ENCODE measurements at places on chromosomes 2 and 18.

GRCh38 chr2:197086500-197086899, 160.0 kb upstream of the PGAP1 start:
- DNase-seq, result no peak

DNA sequence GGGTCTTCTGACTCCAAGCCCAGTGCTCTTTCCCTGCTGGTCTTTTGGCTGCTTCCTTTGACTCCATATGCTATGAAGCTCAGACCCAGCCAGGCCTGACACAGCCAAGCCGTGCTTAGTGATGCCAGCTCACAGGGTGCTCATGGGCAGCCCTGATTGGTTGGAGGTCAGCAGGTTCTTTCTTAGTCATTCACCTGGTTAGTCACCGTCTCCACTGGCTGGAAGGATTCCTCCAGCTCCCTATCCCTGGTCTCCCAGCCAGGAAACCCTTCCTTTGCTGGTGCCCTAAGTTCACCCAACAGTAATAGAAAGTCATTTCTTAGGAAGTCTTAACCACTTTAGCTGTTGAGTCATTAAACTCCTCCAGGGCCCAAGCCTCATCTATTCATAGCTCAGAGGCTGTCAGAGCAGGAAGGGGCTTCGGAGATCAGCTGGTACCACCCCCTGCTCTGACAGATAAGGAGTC, 3.9 kb downstream of the KCNK3 start:
- no peak for DNase-seq

GRCh38 chr2:161919873-161920272, 154.1 kb downstream of the DPP4 start:
- no peak for DNase-seq

DNA sequence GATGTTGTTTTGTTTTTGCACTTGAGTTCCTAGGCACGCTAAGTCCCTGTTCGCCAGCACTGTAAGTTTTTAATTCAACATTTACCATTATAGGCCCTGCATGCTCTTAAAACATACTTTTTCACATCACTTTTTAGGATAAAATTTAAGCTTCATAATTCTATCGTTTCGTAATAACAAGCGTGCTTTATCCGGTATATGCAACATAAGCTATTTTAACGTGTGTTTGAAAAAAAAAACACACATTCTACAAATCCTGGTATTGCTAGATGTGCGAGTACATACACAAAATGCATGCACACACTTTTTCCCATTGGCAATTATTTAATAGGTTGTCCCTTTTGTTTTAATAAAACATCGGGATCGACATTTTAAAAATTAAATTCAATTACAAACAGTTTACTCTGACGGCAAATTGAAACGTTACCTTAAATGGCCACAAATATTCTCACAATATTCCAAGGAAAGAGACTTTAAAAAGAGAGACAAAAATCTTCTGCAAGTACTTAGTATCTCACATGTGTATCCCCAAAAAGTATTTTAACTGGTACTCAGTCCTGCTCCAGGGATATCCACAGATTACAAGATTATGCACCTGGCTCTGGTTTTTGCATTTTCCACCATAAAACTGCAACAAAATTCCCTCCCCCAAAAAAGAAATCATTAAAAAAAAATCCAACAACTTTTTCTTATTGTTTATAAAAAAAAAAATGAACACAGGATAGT, 1.0 kb upstream of the TCF4 start:
- no peak for DNase-seq

DNA sequence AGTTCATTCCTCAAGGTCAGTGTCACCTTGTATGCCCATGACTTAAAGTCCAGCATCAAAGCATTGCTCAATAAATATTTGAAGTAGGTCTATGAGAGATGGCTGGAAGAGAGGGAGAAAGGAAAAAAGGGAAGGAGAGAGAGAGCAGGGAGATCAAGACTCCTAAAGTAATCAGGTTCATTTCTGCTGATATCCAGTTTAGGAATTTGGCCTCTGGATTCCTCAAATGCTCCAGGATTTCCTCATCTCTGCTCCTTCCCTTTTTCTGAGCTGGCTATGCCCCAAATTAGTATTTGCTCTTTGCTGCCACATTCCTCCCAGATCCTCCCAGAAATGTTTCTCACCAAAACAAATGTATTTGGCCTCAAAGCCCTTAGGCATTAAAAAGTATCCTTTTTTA, 739.4 kb upstream of the CHAC2 start:
- no peak for DNase-seq

GRCh38 chr18:77067291-77068061, 65.1 kb downstream of the MBP start:
- DNase-seq, result peak; percentile 54

- DNase-seq, result no peak
Measured at GRCh38 chr2:59250307-59250677, 1009.2 kb upstream of the FANCL start.

GRCh38 chr2:66888791-66889631, 454.1 kb downstream of the MEIS1 start:
- DNase-seq, result no peak

GRCh38 chr2:160324917-160325316, 124.8 kb upstream of the ITGB6 start:
- no peak for DNase-seq

- DNase-seq, result no peak
Measured at GRCh38 chr2:86675104-86675503, 45.0 kb upstream of the RMND5A start.

GRCh38 chr2:84631047-84631446, 114.7 kb downstream of the DNAH6 start:
- no peak for DNase-seq

GRCh38 chr18:48017635-48018034, 87.2 kb upstream of the SMAD2 start:
- no peak for DNase-seq

DNA sequence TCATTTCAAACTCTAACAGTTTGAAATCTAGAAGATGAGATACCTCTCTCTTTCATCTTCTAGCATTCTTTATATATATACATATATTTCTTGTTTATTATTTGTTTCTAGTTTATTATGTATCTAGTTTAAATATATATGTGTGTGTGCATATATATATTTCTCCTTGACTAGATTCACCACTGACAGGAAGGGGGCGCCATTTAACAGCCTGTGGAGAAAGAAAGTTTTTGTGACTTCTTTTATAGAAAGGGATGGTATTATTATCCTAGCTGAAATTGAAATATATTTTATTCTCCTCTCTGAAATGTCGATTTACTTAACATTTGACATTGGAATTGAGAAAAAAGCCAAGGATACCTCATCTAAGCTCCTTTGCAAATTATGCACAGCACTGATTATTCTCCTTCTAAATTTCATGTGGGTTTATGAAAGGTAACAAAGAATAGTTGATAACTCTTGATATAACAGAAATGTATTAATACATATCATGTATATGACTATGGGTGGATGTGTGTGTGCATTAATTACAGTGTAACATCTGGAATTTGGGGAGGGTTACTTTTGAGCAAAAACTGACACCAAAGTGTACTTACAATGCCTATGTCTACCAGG, 160.7 kb upstream of the NT5C1B start:
- no peak for DNase-seq

- DNase-seq, result no peak
Measured at GRCh38 chr2:150732064-150732463, 244.6 kb upstream of the RND3 start.

DNA sequence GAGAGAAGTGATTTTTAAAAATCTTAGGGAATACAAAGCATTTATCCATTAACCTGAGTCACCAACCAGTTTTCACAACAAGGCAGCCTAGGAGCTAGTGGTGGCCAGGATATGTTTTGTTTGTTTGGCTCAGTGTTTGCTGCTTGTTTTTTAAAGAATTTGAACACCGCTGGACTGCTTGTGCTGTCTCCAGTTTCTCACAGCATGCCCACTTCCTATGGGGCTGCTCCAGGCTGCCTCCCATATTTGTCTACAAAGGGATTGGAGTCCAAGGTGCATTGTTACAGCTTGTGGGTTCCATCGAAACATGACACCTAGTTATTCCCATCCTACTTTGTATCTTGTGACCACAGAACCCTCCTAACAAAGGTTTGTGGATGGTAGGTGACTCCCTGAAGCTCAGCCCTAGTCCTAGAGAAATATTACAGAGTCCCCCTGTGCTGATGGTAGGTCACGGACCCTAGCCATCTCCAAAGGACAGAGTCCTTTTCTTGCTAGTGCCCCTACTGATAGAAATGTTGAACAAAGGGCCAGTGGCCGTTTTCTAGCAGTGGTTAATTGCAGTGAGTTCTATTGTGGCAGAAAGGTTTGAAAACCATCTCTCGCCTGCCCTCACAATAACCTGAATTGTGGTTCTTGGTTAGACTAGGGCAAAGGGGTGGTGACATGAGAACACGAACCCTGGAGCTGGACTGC, 23.2 kb downstream of the GPR39 start:
- DNase-seq, result no peak

DNA sequence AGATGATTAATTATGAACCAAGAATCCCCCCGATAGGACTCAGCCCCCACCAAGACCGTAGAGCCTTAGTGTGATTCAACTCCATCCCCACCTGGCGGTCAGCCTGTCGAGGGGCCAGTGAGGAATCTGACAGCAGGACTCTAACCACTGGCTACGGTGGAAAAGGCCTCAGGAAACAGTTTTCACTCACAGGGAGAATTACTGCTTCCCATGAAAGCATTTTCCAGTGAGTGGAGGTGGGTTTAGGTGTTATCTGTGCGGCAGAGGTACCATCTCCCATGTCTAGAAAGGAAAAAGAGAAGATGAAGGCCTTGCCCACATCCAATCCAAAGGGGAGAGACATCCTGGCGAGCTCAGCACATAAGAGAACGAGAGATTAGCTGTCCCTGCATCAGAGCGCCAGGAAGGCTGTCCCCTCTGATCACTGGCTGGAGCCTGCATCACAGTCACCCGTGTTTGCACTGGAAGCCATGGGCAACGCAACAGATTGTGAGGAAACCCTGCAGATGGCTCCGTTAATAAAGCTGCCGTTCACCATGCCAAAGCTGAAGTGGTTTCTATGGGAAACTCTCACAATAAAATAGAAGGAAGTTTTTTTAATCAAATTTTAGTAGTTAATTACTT, 22.3 kb downstream of the COX7A2L start:
- no peak for DNase-seq

DNA sequence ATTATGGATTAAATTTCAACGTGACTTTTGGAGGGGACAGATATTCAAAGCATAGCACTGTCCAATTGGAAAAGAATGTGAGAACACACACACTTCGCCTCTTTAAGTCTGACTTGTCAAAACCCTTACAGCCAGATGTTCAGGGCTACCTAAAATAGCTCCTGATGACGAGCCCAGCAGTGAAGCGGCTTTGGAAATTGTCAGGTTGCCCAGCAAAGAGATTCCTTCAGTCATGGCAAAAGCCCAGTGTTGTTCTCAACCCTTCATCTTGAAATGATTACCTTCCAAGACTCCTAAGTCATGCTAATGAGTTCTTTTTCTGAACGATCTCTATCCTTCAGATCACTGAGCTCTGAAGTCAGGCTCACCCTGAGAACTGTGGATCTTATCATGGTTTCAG, 436.6 kb downstream of the LRATD1 start:
- no peak for DNase-seq

DNA sequence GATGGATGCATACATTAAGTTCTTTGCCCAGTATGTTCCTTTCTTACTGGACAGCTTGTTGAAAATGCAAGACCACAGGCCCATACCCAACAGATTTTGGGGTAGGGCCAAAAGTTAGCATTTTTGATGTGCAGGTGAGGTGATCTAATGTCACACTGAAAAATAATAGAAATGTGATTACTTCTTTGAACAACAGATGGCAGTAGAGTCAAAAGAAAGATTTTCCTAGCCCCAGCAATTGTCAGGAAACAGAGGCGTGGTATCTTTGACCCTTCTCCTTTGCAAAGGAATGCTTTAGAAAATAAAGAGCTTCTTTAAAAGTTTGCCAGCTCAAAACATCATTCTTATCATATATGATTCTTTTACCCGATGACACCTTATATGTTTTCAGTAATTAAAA, 343.6 kb upstream of the SYT4 start:
- no peak for DNase-seq

GRCh38 chr2:54048117-54048785, 67.2 kb upstream of the ACYP2 start:
- DNase-seq, result no peak

DNA sequence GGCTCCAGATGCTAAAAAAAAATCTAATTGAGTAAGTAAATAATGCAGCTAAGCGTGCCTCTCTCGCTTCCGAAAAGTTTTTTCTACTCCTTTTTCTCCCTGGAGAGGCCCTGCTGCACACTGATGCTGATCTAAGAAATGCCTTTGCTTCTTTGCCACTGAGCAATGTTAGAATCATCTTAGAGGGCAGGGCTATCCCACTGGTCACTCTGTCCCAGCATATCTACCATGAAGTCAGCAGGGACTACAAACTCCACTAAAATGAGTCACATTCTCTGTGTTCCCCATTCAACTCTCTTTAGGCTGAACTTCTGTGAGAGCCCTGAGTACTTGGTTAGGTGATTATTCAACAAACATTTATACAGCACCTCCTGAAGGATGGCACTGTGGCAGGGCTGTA, 127.6 kb upstream of the LYPD1 start:
- no peak for DNase-seq

GRCh38 chr2:215003001-215003400, 135.4 kb downstream of the ABCA12 start:
- DNase-seq, result no peak

Data from stimulated activated CD8-positive, alpha-beta memory T cell treated with anti-CD3 and anti-CD28 coated beads, Interleukin-2, amount 100 ng/mL, for 1 hour (primary cell).